Cardiac septum (tissue), 1 donor: ENCODE measurements at places on chromosomes 7 and 10. TPM values are rescaled to one million over a fixed set of nuclear protein-coding genes. Genes with fewer than 3 reads are reported as not detected.

Gene CYP2C18
- not detected for total RNA-seq

Gene KLLN
- total RNA-seq: 0.24 TPM

Gene ENO4
- not detected for total RNA-seq

Gene NEUROD6
- not detected for total RNA-seq

Gene PNPLA8
- 31.9 TPM for total RNA-seq

Gene CDH23
- 9.3 TPM for total RNA-seq

GRCh38 chr10:79285315-79286197, 61.7 kb upstream of the PPIF start:
- no peak for DNase-seq

DNA sequence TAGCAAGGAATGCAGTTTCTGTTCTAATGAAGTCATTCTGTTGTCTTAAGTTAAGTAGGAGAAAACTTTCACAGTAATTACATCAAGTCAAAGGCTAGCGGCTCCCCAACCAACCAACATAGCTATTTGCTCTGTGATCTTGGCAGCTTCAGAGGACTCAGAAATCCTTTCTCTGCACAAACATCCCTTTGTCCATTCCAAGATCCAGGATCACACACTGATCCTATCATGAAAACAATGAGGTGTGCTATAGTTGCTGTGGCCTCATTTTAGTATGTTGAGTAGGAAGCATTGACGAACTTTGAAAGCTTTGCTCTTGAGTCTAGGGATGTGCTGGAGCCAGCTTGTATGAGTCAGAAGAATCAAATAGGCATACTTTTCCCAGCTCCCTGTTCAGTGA, 218.2 kb upstream of the PRSS58 start:
- DNase-seq: no peak

DNA sequence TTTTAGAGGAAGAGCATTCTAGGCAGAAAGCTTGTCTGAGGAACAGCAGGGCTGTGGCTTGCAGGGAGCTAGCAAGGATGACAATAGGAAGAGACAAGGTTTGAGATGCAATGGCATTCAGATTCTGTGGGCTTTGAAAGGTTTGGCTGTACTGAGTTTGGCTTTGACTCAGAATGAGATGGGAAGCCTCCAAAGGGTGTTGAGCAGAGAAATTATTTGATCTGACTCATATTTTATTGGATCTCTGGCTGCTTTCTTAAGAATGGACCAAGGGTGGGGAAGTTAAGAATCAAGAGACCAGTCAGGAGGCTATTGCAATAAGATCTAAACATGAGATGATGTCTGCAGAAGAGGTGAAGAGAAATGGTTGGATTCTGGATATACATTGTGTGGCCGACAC, 273.2 kb downstream of the CDK14 start:
- no peak for DNase-seq

DNA sequence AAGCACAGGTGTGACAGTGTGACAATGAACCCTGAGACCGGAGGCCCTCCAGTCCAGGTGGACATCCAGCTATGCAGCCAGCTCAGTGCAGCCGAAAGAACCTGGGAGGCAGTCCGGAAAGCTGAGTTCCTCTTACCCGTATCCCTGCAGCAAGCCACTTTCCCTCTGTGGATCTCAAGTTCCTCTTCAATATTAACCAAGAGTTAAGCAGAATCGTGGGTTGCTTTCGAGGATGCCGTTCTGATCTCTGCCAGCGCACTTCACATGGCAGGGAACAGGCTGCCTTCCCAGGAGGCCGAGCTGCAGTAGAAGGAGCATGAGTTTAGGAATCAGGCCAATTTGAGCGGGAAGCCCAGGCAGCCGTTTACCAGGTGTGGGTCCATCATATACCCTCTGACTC, 591.6 kb downstream of the SDK1 start:
- no peak for DNase-seq

- DNase-seq: no peak
Measured at GRCh38 chr7:17618652-17618974, 320.2 kb downstream of the AHR start.

- DNase-seq: no peak
Measured at GRCh38 chr7:138243430-138243829, 167.2 kb downstream of the AKR1D1 start.

DNA sequence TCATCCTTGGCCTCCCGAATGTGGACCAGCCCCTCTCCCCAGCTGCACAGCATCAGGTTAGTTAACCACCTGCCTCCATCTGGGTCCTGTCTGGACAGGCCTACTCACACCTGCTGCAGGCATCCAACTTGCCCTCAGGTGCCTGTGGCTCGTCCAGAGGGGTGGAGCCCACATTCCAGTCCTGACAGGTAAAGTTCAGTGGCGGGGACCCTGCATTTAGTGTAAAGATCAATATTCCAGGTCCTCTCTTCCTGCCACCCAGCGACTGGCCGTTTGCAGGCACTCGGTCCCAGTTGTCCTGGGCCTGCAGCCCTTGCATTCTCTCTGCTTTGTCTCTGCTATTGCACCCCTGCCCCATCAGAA, 15.0 kb downstream of the HTRA1 start:
- DNase-seq: peak; percentile 49

- DNase-seq: no peak
Measured at GRCh38 chr10:35613107-35613440, 7.9 kb downstream of the GJD4 start.

DNA sequence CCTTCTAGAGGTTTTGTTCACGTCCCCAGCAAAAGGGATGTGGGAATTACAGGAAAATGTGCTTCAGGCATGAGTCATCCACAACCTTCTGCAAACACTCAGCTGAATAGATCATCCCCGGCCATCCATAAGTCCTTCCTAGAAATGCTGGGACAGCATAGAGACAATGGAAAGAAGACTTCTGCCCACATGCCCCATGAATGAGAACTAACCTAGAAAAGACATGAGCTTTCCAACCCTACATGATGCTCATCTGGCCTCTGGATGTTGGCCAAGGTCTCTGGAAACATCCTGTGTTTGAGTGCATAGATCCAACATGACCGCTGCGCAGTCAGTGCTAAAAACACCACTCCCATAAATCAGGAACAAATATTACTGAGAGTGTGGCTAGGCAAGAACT, 277.5 kb downstream of the PLXNA4 start:
- no peak for DNase-seq

GRCh38 chr10:130403153-130404075, 267.2 kb downstream of the GLRX3 start:
- peak; percentile 20 for DNase-seq

DNA sequence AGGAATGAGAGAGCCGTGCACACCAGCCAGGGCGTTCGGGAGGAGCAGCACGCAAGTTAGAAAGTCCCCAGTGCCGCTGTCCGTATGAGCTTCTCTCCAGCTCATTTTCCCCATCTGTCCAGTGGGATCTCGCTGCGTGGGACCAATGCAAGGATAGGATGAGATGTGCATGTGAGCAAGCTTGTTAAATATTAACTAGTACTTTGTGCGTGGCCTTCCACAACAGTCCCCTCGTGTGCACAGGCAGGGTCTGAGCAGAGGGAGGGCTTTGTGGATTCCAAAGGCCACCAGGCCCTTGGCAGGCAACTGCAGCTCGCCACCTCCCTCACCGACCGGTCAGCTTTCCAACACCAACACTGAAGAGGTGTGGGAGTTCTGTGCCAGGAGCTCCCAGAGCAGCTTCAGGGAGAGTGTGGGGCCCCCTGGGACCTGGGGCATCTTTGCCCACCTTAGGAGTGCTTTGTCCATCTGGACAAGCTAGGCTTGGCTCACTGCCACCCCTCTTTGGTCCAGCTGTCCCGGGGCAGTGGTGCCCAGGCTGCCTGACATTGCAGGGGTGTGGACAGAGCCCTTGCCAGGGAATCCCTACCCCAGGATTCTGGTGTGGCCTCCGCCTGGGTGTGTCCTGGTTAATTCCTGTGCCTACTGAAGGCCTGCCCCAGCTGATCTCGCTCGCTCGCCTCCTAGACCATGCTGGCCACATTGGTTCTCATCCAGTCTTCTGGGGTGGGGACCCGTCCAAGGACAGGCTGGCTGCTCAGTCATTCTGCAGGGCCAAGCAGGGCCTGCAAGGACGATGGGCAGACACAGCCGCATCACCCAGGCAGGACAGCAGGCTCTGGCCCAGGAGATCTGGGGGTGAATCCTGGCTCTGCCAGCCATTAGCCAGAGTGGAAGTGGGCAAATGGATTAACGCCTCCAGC, 5.3 kb downstream of the FAM20C start:
- DNase-seq: no peak

GRCh38 chr7:74395745-74396311, 57.9 kb upstream of the GTF2IRD1 start:
- DNase-seq: no peak
